ENCODE measurements at places on chromosomes 5 and 9.

- H3K27me3 ChIP-seq: no peaks in the 10 kb centered on the region
- no peaks in the 10 kb centered on the region for H3K36me3 ChIP-seq
- H3K4me1 ChIP-seq: peaks cover 41% of the 10 kb centered on the region
- H3K27ac ChIP-seq: peak overlapping the region; percentile 99
- peak; percentile 92 for DNase-seq
- no peak overlapping the region for H3K4me3 ChIP-seq
These were observed 157.8 kb downstream of the RGS3 start for GRCh38 chr9:113621309-113621791.

DNA sequence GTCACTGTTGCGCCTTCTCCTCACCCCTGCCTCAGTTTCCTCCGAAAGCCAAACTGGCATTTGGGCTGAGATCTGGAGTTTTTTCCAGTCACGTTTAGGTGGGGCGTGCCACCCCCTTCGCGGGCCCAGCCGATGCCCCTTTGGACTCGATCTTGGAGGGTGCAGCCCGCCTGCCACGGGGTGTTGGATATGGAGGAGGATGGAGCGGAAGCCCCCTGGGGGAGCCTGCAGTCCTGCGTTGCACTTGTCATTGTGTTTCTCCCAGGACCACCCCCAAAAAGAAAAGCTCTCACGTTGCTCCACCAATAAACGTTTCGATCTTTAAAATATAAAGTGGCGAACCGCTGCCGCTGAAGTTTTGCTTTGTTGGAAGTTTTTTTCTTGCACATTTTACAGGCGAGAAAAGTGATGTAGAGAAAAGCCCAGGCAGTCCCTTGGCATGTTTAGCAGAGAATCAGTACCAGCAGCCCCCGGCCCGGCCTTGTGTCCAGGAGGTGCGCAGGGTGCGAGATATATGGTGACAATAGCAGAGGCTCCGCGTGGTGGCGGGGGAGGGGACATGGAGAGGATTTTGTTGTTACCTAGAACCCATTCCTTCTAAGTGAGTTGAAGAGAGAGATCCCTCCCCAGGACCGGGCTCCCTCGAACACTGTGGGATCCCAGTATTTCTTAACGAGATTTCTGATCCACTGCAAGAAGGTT is 681 bp downstream of the F2R start:
- H3K4me1 ChIP-seq: peaks cover 14% of the 10 kb centered on the region
- H3K36me3 ChIP-seq: peaks cover 3% of the 10 kb centered on the region
- H3K27me3 ChIP-seq: no peaks in the 10 kb centered on the region
- peak overlapping the region; percentile 28 for H3K27ac ChIP-seq

DNA sequence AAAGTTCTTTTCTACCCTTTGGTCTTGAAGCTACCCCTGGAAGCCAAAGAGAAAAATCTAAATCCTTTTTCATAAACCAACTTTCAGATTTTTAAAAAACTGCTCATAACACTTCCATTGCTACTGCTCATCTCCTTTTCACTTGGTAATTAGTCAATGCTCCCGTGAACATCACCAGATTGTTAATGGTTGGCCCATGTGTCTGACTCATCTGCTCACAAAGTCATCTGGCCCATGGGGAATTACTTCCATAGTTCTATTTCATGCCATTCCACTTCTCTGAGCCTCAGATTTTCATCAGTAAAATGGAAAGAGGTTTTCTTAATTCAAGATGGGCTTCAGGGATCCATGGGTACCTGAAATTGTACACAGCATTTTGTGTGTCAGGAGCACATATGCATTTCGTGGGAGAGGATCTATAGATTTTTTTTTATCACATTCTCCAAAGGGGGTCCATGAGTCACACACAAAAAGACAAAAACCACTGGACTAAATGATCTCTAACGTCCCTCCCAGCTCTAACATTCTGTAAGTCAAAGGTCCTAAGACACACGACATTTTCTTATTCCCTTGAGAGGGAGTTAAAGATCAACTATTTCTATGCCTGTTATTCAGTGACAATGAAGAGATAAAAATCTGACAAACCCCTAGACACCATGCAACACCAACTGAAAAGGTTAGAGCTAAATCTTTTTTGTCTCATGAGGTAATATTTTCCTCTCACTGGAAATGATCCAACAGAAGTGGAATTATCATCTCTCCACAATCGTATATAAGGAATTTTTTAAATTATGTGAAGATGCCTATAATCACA is 75.4 kb downstream of the TEX10 start:
- DNase-seq: peak; percentile 69
- H3K27me3 ChIP-seq: no peaks in the 10 kb centered on the region

DNA sequence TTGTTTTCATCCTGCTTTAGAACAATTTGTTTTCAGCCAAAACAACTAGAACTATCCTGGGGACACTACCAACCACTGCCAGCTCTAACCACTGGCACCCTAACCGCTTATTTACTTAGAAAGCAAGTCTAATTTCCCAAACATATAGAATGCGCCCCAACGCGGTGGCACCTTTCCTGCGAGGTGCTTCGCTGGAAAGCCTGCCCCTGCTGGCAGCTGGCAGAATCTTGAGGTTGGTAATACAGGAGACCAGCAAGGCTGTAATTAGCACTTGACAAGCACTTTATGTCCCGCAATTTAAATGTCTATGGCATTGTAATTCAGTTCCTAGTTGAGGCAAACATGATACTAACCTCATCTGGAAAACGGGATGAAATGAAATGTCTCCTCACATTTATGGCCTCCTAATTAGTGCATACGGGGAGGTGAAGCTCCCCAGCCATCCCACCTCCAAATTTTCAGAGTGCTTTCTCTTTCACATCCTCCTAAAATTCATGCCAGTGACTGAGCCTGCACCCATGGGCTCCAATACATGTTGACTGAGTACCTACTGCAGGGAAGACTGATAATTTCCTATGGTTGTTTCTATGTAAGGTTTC is 30.4 kb downstream of the GABBR2 start:
- H3K27me3 ChIP-seq: peaks cover 25% of the 10 kb centered on the region
- H3K4me3 ChIP-seq: no peak overlapping the region
- no peak overlapping the region for H3K27ac ChIP-seq
- H3K36me3 ChIP-seq: no peaks in the 10 kb centered on the region
- no peak for DNase-seq

GRCh38 chr9:108867116-108867515 is 5.0 kb downstream of the ACTL7A start:
- peaks cover 44% of the 10 kb centered on the region for H3K36me3 ChIP-seq
- no peak overlapping the region for H3K27ac ChIP-seq
- no peaks in the 10 kb centered on the region for H3K27me3 ChIP-seq
- no peak for DNase-seq
- H3K4me1 ChIP-seq: peaks cover 2% of the 10 kb centered on the region
- no peak overlapping the region for H3K4me3 ChIP-seq

DNA sequence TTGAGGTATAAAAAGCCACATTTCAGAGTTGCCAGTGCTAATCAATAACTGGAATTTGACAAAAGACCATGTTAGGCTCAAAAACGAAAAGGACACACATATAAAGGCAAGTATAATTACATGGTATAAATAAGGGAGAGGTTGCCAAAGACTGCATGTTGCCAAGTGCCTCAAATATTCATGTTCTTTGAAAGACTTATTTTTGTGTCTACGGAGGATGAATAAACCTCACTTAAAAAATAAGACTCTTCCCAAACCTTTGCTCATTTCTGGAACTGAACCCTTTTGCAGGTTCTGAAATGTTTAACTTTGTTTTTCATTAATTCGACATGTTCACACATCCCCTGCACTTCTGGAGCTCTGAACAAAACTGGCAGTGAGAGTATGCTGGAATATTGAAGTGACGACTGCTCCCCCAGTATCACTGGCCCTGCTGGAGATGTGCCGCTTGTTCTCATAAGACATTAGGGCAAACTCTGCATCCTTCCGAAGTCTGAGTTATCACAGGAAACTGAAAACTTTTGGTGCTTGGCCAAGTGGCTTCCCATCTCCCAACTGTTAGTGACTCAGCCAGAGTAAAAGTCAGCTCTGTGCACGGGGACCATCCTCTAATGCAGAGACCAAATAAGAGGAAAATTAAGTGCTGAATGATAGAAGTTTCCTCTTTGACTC is 336.8 kb downstream of the GLIS3 start:
- DNase-seq: peak; percentile 89
- peak overlapping the region; percentile 23 for H3K27ac ChIP-seq

- no peaks in the 10 kb centered on the region for H3K36me3 ChIP-seq
- DNase-seq: peak; percentile 63
- H3K4me1 ChIP-seq: peaks cover 7% of the 10 kb centered on the region
- H3K4me3 ChIP-seq: no peak overlapping the region
- no peak overlapping the region for H3K27ac ChIP-seq
These were observed 20.8 kb upstream of the COL15A1 start for GRCh38 chr9:98922721-98923435.

GRCh38 chr5:43192558-43193180 is 644 bp downstream of the NIM1K start:
- H3K27me3 ChIP-seq: no peaks in the 10 kb centered on the region
- H3K36me3 ChIP-seq: no peaks in the 10 kb centered on the region
- peaks cover 21% of the 10 kb centered on the region for H3K4me1 ChIP-seq
- peak; percentile 40 for DNase-seq

DNA sequence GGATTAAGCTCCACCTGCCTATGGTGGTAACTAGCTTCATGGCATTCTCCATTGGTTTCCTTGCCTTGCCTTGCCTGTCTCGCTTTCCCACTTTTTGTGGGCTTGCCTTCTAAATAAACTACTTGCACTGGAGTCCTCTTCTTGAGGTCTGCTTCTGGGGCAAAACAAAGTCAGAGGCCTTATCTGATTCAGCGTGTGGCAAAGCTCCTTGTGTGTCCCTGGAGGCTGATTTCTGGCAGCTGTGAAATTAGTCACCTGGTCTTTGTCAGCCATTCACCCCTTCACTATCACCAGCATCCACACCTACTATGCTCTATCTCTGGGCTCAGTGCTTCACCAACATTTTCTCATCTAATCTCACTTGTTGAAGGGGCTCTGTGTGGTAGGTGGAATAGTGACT is 176.2 kb downstream of the SEC61B start:
- no peaks in the 10 kb centered on the region for H3K36me3 ChIP-seq
- no peak overlapping the region for H3K4me3 ChIP-seq
- DNase-seq: peak; percentile 24
- H3K27ac ChIP-seq: no peak overlapping the region
- H3K27me3 ChIP-seq: no peaks in the 10 kb centered on the region

DNA sequence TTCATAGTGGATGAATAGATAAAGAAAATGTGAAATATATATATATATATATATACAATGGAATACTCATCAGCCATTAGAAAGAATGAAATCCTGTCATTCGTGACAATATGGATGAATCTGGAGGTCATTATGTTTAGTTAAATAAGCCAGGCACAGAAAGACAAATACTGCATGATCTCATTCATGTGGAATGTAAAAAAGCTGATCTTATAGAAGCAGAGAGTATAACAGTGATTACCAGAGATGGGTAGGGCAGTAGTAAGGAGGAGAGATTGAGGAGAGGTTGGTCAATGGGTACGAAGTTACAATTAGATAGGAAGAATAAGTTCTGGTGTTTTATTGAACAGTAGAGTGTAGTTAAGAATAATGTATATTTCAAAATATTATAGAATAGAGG is 19.7 kb upstream of the PCDHAC2 start:
- H3K27ac ChIP-seq: no peak overlapping the region
- no peaks in the 10 kb centered on the region for H3K27me3 ChIP-seq
- no peak overlapping the region for H3K4me3 ChIP-seq
- no peaks in the 10 kb centered on the region for H3K4me1 ChIP-seq
- no peaks in the 10 kb centered on the region for H3K36me3 ChIP-seq

GRCh38 chr5:34571677-34572041 is 84.5 kb upstream of the RAI14 start:
- no peaks in the 10 kb centered on the region for H3K36me3 ChIP-seq
- peaks cover 2% of the 10 kb centered on the region for H3K4me1 ChIP-seq
- peak; percentile 61 for DNase-seq
- H3K27ac ChIP-seq: peak overlapping the region; percentile 68

- H3K36me3 ChIP-seq: no peaks in the 10 kb centered on the region
- no peak for DNase-seq
- no peak overlapping the region for H3K4me3 ChIP-seq
- H3K4me1 ChIP-seq: peaks cover 1% of the 10 kb centered on the region
- H3K27me3 ChIP-seq: no peaks in the 10 kb centered on the region
- H3K27ac ChIP-seq: no peak overlapping the region
These were observed 102.9 kb upstream of the PHYKPL start for GRCh38 chr5:178335302-178336030.

DNA sequence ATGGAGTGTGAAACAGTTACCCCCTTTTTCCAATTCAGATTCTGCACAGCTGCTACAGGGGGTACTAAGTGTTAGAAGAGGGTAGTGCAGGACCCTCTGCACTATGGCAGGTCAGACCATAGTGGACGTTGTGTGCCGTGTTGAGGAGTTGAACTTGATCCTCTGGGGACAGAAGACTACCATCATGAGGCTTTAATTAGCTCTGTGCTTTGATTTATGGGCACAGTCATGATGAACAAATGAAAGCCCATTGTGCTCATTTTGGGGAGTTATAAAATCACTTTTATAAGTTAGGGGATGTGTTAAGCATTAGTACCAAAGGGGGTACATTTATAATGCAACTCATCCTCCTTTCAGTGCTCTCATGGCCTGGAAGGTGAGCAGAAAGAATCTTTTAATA is 62.7 kb downstream of the ZSWIM6 start:
- peaks cover 3% of the 10 kb centered on the region for H3K4me1 ChIP-seq
- H3K27me3 ChIP-seq: no peaks in the 10 kb centered on the region
- peaks cover 11% of the 10 kb centered on the region for H3K36me3 ChIP-seq
- no peak overlapping the region for H3K27ac ChIP-seq
- DNase-seq: no peak

- no peaks in the 10 kb centered on the region for H3K27me3 ChIP-seq
- H3K27ac ChIP-seq: no peak overlapping the region
- DNase-seq: no peak
- H3K4me3 ChIP-seq: no peak overlapping the region
These were observed 1.9 kb upstream of the ARSI start for GRCh38 chr5:150304481-150305081.

- no peak overlapping the region for H3K4me3 ChIP-seq
- no peaks in the 10 kb centered on the region for H3K4me1 ChIP-seq
- H3K27me3 ChIP-seq: no peaks in the 10 kb centered on the region
- H3K27ac ChIP-seq: no peak overlapping the region
- DNase-seq: no peak
- no peaks in the 10 kb centered on the region for H3K36me3 ChIP-seq
These were observed 16.3 kb upstream of the MROH2B start for GRCh38 chr5:41087461-41087860.

DNA sequence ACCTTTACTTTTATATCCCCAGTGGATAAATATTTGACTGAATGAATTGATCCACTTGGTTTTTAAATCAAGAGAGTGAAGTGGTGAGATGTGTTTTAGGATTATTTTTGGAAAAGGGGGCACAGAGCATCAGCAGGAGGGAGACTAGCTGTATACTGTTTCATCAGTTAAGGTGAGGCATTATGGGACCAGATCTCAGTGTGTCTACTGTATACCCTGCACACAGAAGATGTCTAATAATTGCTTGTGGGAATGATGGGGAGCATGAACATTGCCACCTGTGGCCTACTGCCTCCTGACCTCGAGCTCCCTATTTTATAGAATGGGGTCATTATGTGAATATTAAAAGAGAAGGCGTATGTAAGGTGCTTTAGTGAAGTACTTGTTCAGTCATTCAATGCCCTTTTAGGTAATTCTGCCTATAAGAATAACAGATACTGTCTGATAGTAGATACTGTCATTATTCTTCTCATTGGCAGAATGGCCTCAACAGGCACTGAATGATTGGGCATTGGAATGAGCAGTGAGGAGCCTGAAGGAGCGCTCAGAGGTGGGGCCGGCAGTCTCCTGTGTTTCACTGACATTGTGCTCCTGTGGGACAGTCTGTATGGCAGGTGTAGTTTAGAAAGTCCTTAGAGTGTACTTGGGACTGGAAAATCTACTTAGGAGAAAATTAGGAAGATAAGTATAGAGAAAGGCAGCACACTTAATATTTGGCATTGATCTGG is 47.4 kb upstream of the FAM120AOS start:
- H3K27ac ChIP-seq: no peak overlapping the region
- H3K36me3 ChIP-seq: peaks cover 63% of the 10 kb centered on the region
- H3K27me3 ChIP-seq: no peaks in the 10 kb centered on the region

Measured in mesenchymal stem cell (in vitro differentiated cells and primary cell).